Fibroblast of pulmonary artery (primary cell): ENCODE measurements at places on chromosomes 3 and 15.
A peak's percentile ranks its signal among the peaks of the same experiment; 100 is the strongest.

DNA sequence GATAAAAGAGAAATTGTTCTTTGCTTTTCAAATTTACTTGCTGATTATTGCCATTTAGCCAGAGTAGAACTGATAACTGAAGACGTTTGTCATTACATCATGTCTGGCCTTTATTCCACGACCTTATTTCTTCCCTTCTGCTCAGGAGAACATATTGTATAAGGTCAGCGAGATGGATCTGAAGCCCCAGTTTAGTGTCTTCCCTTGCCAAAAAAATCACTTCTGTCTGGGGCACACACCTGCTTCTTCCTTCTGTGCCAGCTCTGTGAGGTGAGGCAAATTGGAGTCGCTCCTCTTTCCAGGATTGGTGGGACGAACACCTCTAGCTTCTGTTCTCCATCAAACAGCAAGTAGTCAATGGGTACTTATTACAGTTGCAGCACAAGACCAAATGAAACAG is 250.3 kb upstream of the CRBN start:
- DNase-seq, result no peak

- DNase-seq, result peak; percentile 70
Measured at GRCh38 chr15:67456677-67457529, 64.0 kb upstream of the C15orf61 start.

GRCh38 chr3:116341899-116342298 is 103.4 kb downstream of the LSAMP start:
- DNase-seq, result no peak

DNA sequence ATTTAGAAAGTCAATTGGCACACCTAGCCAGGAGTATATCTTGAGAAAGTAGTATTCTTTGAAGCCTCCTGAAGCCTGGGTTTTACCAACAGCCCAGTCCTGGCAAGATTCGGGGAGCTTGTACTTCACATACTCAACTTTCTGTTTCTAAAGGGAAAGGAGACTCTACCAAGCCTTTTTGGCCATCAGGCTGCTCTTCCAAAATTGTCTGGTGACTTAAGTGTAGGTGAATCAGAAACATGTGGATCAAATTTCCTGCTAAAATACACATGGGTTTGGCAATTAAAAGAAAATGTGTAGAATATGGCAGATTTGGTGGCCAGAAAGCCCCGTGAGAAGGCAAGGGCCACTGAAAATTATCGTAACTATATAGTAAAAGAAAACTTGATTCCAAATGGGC is 15.9 kb upstream of the GREM1 start:
- no peak for DNase-seq

DNA sequence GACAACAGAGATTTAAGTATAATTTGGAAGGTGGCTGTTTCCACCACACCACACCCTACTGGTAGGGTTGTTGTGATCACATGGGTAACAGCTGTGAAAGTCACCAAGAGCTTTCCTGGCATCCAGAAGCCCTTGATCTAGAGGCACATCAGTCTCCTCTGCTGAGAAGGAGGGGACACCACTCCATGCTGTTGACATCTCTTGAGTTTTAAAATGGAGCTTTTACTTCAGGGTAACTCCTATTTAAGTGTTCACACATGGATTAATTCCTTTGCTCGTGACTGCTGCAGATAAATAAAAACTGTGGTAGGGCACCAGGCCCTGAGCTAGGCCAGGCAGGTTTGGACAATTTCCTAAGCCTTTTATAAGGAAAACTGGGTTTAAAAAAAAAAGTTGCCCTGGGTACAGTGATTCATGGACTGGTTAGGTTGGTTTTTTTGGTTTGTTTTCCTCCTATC is 7.5 kb downstream of the EXOSC7 start:
- DNase-seq, result no peak

- DNase-seq, result no peak
Measured at GRCh38 chr15:19987389-19988048, 554.1 kb downstream of the GOLGA6L6 start.

DNA sequence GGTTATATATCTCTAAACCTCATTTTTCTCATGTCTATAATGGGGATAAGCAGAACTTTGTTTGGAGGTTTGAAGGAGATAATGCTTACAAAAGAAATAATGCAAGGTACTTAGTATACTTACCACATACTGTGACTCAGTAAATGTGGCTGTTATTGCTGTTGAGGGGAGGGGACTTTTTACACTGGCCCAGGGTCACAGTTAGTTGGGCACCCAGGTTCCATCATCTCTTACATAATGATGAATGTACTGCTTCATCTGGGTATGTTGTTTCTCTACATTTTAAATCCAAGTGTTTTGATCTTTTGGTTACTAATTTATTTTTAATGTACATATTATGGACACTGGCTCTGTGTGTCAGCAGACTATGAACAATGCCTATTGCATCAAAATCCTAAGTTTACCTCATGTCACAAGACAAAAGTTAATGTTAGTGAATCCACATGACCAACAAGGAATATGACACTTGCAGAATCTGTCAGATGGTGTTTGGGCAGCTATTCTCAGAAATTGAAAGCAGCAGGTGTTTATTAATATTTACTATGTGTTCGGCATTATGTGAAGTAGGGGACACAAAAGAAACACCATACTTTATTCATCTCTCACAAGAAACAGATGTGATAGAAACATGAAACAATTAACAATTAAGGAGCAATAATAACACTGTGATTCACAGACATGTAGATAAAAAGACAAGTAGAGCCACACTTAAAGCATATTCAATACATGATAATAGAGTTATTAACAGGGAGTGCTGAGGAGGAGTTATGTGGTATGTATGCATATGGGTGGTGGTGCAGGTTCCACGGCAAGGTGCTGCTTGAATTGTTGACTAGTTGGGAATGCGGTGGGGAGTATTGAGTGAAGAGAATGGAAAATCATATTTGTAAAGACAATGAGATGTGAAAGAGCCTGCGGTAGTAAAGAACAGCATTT is 109.7 kb downstream of the GALK2 start:
- DNase-seq, result no peak

GRCh38 chr3:139104062-139104461 is 59.4 kb upstream of the PRR23C start:
- DNase-seq, result no peak

GRCh38 chr3:180690061-180690460 is 10.8 kb upstream of the CCDC39 start:
- no peak for DNase-seq

GRCh38 chr15:53746101-53746500 is 13.4 kb downstream of the WDR72 start:
- no peak for DNase-seq

DNA sequence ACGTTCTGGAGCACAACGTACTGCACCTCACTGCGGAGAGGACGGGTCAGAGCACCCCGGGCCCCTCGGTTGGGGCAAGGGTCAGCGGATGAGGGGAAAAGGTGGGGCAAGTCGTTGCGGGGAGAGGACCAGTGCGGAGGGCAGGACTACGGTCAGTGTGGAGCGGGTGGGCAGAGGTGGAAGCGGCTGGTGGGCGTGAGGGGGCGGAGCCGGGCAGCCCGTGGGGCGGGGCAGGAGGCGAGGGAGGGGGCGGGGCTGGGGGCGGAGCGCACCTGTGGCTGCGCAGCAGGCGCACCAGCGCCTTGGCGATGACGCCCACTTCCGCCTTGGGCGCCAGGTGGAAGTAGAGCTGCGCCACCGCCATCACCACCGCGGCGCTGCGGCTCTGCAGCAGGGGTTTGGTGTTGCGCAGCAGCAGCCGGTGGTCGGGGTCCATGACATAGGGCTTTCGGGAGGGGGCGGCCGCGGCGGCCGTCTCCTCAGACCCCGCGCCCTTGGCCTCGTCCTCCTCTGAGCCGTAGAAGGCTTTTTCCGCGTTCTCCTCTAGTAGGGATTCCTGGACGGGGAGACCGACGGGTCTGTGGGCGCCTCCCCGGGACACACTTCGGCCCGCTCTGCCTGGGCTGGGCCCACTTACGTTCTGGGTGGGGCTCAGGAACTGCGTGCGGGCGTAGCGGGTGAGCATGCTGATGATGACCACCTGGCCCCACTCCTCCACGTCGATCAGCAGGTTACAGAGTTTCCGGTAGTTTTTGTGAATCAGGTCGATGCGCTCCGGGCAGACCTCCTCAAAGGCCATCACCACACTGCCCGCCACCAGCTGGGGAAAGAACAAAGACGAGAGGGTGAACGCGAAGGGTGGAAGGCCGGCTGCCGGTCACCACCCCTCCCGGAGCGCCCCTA is 29.2 kb downstream of the AP3B2 start:
- no peak for DNase-seq

- DNase-seq, result no peak
Measured at GRCh38 chr15:84752700-84753099, 4.3 kb downstream of the ZNF592 start.

GRCh38 chr3:109224333-109224732 is 87.8 kb downstream of the C3orf85 start:
- DNase-seq, result no peak

DNA sequence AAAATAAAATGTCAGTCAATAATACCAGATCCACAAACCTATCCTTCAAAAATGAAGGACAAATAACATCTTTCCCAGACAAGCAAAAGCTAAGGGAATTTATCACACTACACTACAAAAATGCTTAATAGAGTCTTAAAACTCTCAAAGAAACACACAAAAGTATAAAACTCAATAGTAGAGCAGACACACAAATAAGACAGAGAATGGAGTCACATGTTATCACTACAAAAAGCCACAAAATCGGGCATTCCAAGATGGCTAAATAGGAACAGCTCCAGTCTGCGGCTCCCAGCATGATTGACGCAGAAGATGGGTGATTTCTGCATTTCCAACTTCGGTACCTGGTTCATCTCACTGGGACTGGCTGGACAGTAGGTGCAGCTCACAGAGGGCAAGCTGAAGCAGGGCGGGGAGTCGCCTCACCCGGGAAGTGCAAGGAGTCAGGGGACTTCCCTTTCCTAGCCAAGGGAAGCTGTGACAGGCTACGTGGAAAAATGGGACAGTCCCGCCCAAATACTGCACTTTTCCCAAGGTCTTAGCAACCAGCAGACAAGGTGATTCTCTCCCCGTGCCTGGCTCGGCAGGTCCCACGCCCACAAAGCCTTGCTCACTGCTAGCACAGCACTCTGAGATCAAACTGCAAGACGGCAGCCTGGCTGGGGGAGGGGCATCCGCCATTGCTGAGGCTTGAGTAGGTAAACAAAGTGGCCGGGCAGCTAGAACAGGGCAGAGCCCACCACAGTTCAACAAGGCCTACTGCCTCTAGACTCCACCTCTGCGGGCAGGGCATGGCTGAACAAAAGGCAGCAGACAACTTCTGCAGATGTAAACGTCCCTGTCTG is 46.3 kb downstream of the SENP7 start:
- DNase-seq, result no peak

GRCh38 chr3:190903156-190903555 is 40.7 kb upstream of the GMNC start:
- DNase-seq, result no peak

DNA sequence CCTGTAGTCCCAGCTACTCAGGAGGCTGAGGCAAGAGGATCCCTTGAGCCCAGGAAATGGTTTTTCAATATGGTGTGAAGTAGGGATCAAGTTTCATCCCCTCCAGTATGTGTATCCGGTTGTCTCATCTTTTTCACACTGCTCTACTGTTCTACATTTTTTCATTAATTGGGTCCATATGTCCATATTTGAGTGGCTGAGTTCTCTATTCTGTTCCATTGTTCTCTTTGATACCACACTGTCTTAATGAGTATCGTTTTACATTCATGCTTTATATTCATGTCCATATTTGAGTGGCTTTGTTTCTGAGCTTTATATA is 81.6 kb upstream of the LRRFIP2 start:
- no peak for DNase-seq

- no peak for DNase-seq
Measured at GRCh38 chr15:80579611-80580010, 115.5 kb upstream of the ABHD17C start.

GRCh38 chr3:56799251-56799882 is 2.4 kb downstream of the ARHGEF3 start:
- DNase-seq, result peak; percentile 83

- peak; percentile 44 for DNase-seq
Measured at GRCh38 chr3:123080864-123081562, 14.2 kb downstream of the PDIA5 start.

- no peak for DNase-seq
Measured at GRCh38 chr15:67812241-67812644, 13.1 kb upstream of the SKOR1 start.

DNA sequence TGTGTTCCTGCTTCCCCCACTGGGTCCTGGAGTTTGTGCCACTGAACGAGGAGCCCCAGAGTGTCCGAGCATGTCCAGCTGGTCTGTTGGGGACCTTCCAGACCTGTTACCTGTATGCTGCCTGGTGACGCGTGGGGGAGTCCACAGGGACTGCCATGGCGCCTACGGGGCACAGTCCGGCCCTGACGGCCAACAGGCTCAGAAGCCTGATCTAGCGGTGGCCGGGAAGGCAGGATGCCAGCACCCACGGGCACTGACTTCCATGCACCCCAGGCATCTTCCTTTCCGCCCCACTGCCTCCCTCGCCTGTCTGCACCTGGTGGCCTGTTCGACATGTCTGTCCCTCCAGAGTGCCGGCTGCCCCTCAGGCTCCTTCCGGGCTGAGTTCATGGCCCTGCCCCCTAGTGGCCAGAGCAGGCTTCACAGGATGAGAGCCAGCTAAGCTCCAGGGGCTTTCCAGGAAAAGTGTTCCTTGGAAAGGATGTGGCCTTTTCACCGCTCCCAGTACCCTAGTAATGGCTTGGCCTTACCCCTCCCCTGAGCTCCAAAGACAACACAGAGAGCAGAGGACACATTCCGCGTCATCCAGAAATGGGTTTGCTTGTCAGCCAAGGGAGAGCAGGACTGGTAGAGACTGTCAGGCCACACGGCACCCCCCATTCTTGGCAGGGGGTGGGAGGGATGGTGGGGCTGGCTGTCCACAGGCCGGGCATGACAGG is 35.7 kb downstream of the NGRN start:
- peak; percentile 56 for DNase-seq

DNA sequence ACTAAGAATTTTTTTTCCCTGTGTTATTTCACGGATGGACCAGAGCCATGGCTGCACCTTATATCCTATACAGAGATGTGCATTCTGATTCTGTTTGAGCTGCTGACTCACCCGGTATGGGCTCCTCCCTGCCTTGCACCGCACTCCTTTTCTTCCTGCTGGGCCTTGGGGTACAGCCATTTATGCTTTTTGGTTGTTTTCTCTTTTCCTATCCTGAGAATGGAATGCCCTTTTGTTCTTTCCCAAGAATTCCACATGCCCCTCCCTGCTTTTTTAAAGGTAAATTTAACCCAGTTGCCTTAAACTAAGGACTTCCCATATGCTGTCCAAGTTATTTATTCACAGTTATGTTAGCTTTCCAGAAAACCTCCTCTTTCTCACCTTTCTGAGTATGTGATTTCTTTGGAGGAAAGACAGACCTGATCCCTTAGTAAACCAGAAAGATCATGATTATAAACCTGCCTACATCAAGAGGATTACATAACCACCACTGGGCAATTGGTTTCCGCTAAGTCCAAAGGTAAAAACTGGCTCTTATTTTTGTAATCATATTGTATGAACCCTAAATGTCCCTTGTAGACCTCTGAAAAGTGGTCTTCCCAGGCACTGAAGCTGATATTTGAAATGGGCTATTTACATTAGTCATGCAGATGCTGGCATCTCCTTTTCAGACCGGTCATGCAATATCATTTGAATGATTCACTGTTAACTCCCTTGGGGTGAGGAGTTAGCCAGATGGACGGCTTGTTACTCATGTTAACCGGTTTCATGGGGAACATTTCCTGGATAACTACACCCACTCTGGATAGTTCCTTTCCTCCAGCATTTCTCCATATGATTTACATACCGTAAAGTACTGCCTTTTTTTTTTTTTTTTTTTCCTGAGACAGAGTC is 45.5 kb downstream of the TMOD3 start:
- DNase-seq, result peak; percentile 98

- peak; percentile 51 for DNase-seq
Measured at GRCh38 chr3:153749070-153749610, 372.1 kb upstream of the ARHGEF26 start.
